ENCODE measurements at places on chromosomes 4 and X.
A peak's percentile ranks its signal among the peaks of the same experiment; 100 is the strongest.

DNA sequence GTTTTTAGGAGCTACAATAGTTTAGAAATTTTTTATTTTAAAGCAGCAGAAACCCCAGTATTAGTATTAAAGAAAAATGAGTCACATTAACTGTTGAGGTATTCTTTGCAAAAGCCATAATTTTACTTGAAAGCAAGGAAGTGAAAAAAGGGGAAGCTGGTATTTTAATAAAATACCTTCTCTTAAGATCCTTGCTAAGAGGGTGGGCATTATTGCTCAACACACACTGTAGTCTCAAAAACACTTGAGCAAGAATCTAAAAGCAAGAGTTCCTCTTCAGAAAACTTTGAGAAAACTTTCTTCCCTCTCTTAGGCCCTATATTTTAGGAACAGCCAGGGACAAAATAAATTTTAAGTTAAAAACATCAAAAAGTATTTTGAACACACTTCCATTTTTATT lies 259.4 kb upstream of the DIAPH2 start:
- DNase-seq, result no peak

- no peak for DNase-seq
Measured at GRCh38 chr4:89645482-89645881, 191.5 kb downstream of the SNCA start.

DNA sequence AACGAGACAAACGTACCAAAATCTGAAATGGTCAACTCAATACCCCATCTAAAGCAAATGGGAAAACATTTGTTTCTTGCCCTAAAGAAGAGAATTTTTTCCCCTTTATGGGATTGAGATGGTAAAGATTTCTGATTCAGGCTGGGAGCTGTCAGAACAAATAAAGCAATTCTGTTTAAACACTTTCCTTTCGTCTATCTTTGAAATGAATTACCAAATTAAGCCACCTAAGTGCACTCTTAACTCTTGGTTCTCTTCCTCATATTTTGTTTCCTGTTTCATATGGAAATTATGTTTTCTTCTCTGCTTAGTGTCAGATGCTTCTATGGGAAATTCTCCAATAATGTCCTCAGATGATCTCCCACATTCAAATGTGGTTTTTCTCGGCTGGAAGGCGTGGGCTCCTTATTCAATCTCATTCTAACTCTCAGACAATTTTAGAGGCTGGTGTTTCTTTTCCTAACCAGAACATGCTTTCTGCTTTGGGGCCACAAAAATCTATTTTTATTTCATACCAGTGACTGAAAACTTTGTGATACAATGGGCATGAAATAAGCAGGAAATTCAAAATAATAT lies 50.3 kb upstream of the HPF1 start:
- DNase-seq, result no peak

DNA sequence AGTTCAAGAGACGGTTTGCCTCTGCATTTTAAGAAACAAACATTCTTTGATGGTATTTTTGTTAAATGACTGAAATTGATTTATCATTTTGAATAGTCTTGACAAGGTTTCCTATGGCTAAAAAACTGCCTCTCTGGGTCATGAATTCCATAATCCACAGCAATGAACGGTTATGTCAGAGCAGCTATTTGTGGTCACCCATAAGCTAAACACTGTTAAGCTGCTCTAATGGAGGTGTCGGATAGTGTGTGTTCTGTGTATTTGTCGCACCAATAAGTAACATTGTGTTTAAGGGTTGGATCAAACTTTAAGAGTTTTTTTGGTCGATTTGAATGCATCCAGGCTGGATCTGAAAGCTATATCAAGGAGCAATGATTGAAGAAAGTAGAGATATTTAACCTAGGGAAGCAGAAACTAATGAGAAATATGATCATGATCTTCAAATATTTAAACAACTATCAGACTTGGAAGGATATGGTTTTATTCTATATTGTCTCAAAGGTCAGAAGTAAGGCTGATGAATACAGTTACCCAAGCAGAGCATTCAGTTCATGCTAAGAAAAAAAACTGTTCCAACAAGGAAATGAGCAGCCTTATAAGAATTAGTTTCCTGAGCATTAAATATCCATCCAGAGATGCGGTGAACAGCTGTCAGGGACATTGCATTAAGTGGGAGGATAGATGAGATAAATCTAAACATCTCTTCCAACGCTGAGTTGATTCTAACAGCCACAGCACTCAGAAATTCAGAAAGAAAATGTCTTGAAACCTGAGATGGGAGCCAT lies 232.3 kb upstream of the RPS6KA3 start:
- no peak for DNase-seq

GRCh38 chr4:24559889-24560288 lies 24.5 kb downstream of the DHX15 start:
- no peak for DNase-seq

DNA sequence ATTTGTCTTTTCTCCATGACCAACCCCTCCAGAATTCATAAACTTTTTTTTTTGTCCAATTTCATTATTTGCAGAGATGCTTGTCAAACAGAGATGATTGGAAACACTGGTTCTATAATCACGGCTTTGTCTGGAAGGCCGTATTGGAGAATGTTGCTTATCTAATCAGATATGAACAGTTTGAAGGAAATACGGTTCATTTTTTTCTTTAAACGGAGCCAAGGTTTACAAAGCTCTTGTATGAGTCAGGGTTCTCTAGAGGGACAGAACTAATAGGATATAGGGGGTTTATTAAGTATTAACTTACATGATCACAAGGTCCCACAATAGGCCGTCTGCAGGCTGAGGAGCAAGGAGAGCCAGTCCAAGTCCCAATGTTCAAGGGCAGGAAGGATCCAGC lies 1415.8 kb downstream of the C4orf33 start:
- DNase-seq, result no peak

- no peak for DNase-seq
Measured at GRCh38 chr4:117691572-117692351, 342.5 kb upstream of the NDST3 start.

GRCh38 chr4:58732973-58733372 lies 1622.8 kb upstream of the IGFBP7 start:
- DNase-seq, result no peak

DNA sequence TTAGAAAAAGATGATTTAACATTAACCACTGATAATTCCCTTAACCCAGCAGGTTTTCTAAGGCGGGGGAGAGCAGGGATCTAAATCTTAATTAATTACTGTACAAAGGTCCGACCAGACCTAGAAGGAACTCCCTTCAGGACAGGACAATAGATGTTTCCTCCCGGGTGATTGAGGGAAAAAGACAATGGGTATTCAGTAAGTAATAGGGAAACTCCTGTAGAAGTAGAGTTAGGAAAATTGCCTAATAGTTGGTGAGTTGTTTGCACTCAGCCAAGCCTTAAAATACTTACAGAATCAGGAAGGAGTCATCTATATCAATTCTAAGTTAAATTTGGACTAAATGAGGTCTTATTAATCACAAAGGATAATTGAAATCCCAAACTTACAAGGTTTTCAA lies 5.8 kb upstream of the SRD5A3 start:
- DNase-seq, result no peak

DNA sequence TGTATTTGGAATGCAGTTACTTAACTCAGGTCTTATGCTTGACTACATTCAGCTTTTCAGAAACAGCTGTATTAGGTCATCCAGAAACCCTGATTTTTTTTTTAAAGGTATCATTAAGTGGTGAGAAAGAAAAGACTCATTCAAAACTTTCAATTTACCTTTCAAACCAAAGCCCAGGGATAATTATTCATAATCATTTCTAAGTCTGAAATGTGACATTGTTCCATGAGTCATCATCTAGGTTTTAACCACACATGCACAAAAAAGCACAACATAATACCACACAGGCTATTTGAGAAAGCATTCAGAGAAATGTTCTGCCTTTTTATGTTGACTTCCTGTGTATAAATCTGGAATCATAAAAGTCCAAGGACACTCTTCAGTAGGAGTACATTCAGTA lies 288.2 kb downstream of the IL1RAPL2 start:
- DNase-seq, result no peak

GRCh38 chr4:46016306-46016705 lies 107.5 kb downstream of the GABRG1 start:
- DNase-seq, result no peak

DNA sequence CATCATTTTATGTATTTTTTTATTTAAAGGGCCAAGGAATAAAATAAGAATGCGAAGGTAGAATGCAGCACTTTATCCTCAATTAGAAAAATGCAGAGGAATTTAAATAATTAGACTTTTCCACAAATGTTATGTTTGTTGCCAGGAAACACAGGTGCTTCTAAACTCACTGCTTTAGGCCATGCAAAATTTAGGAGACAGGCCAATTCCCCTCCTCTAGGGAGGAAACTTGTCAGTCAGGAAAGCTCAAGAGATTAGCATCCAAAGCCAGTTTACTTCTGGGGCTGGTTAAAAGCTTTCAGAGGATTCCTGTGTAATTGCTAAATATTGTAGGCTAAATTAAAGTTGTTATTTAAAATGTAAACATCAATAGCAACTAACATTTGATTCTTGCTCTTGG lies 124.5 kb downstream of the DMD start:
- no peak for DNase-seq

DNA sequence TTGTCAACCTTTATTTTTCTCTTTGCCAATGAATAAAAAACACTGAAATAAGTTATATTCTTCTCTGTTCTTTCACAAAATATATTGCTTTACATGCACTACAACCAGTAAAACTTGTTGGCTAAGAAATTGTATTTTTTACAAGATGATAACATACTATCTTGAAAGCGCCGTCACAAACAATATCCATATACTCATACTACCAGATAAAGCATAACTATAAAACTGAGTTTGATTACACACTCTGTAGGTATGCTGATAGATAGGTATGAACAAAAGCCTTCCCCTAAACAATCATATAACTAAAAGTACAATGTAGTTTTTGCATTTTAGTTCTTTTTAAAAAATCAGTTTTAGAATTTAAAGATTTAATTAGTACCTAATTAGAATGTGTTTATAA lies 13.6 kb upstream of the BMP2K start:
- DNase-seq, result no peak

GRCh38 chr4:763922-764321 lies 58.3 kb downstream of the PCGF3 start:
- DNase-seq, result no peak

DNA sequence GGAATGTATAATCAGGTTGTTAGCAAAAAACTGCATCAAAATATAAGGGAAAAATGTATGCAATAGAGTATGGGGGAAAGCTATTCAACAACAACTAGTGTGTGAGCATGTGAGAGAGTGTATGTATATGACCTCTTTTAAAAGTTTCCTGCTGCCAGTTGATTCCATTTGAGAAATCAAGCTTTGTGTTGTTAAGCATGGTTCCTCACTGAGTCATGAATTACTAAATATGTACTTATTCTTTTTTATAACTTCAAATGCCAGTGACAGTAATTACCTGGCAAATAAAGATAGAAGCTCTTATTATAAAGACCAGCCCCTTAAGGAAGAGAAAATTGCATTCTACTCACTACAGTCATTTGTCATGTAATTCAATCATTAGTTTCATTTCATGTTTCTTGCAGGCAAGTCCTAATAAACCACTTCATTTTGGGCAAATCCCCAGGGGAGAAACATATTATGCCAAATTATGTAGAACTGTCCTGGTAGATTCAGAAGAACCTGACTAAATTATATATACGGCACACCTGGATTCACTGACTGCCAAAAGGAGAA lies 19.2 kb downstream of the RASGEF1B start:
- no peak for DNase-seq

DNA sequence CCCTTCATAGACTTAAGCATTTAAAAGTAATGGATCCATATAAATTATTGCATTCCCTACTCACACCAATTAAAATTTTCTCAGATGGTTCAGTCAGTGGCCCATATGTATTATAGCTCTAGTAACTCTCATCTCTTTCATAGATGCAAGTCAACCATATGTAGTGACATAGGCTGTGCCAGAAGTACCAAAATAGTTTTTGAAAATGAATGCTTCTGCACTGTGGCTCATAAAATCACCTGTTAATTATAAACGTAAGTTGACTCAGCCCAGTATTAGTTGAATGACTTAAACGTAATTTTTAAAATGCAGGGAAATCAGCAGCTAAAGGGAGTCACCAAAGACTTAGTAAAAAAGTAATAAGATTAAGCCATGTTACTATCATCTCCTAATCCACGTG lies 143.8 kb downstream of the PPARGC1A start:
- no peak for DNase-seq

DNA sequence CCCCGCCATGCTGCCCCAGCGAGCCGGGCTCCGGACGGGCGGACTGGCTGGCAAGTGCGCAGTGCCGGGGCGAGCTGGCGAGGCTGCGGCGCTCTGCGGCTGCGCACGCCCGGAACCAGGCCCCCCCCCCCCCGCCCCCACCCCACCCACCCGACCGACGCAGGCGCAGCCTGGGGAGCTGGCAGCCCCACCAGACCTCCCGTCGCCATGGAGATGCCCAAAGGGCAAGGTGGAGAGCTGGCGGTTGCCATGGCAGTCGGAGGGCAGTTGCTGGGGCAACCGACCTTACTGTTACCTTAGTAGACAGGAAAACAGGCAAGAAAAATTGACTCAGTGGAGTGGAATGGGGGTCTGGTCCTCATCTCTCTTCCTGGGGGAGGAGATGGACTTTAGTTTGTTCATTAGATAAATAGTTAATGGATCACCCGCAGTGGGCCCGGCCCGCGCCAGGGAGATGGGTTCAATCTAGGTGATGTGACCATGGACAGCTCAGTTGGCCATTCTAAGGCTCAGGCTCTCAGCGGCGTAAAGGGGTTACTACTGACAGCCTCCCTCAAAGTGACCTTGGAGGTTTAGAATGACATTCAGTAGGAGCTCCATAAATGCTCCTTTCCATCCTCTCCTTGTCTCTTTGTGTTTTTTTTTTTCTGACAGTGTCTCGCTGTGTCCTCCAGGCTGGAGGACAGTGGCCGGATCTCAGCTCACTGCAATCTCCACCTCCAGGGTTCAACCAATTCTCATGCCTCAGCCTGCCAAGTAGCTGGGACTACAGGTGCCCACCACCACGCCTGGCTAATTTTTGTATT lies at the start of gene PCSK1N:
TSS of gene PCSK1N (minus strand) at position 87 of the 806 bp plus-strand sequence. CDS start at position 9, 78 bp downstream.
- peak; percentile 31 for DNase-seq

GRCh38 chr4:98930311-98930865 lies 1.5 kb upstream of the EIF4E start:
- no peak for DNase-seq

GRCh38 chrX:48613502-48614160 lies 16.3 kb downstream of the WDR13 start:
- no peak for DNase-seq

Measured in cerebellar nuclear complex (tissue), 1 donor.